ENCODE measurements at places on chromosomes 13 and 19. TPM values are rescaled to one million over a fixed set of nuclear protein-coding genes. Genes with fewer than 3 reads are reported as not detected.

DNA sequence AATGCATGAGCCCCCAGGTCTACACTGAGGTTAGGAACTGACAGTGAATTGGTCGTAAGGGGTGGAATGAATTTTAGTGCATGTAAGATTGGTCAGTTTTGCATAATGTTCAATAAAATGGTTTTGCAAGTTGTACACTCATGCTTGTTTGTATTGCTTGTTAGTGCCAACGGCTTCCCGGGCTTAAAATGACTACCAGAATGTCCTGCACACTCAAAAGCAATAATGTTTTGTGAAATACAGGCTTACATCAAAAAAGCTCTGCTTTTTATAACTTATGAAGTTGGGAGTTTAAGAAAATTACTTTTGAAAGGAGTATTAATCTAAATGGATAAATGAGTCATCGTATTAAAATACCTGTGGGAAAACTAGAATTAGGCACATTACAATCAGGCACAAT, 112.9 kb downstream of the GPC6 start:
- H3K27me3 ChIP-seq, result no peaks in the 10 kb centered on the region
- H3K27ac ChIP-seq, result no peak overlapping the region
- no peaks in the 10 kb centered on the region for H3K36me3 ChIP-seq

DNA sequence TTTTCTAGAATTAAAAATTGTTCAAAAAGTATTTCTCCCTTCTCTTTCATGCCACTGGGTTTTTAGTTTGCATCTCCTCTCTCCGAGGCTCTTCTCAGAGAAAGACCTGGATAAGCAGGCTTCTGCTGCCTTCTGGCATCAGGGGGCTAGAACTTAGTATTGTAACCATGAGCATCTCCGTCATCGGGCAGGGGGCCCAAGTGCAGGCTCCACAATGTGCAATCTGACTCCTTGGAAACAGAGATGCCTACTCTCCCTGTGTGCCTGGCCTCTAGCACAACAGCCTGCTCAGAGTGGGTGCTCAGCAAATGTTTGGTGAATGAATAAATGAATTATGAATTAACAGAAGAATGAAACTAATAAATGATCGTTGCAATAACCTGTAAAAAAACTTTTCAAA, 45.6 kb upstream of the MTIF3 start:
- no peaks in the 10 kb centered on the region for H3K4me1 ChIP-seq
- no peaks in the 10 kb centered on the region for H3K27me3 ChIP-seq
- H3K27ac ChIP-seq, result no peak overlapping the region
- H3K36me3 ChIP-seq, result no peaks in the 10 kb centered on the region

GRCh38 chr13:99740251-99740979, 231.2 kb downstream of the ZIC5 start:
- H3K4me1 ChIP-seq, result no peaks in the 10 kb centered on the region
- no peak for DNase-seq
- H3K4me3 ChIP-seq, result no peak overlapping the region

ZNF667 gene
- total RNA-seq, result not detected

DNA sequence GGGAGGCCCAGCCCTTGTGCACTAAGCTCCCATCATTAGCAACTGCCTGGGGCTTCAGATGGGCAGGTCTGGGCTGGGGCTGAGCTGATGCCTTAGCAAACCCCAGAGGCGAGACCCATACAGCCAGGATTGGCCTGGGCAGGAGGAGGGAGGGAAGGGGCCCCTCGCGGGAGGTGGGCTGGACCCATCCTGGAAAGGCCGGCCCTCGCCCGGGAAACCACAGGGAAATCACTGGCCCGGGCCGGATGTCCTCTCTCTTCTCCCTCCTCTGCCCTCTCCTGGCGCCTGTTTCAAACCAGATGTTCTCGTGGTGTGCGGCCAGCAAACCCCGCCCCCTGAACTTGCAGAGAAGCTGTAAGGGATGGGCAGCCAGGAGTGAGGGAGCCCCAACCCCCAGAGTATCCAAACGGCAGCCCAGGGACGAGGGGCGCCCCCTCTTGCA, 43.1 kb downstream of the TMEM255B start:
- DNase-seq, result no peak
- no peak overlapping the region for H3K27ac ChIP-seq
- no peaks in the 10 kb centered on the region for H3K36me3 ChIP-seq
- H3K27me3 ChIP-seq, result no peaks in the 10 kb centered on the region
- no peaks in the 10 kb centered on the region for H3K4me1 ChIP-seq

UBL5 gene
- 346 TPM for total RNA-seq

CFAP97D2 gene
- total RNA-seq, result not detected

DNA sequence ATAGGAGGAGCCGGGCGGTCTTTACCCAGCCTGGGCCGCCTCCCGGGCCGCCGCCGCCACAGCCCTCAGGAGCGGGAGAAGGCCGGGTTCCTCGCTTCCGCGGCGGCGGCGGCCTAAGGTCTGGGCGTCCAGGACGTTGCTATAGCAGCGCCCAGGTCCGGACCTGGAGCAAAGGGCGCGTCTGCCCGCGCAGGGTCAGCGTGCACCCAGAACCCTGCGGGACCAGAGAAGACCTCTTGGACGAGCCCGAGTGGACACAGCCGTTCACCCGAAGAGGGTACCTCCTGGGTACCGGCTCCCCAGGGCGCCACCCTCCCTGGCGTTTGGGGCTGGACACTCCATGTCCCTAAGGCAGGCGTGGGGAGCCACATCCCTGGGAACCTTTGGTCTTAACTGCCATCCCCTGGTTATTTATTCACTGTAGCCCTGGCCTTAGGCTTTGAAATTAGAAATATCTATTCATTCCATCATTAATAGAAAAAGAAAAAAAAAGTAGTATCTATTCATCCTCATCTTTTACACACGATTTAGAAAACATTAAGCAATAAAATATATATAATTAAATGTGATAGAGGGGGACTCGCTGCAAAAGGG, 2.4 kb downstream of the DZIP1 start:
- H3K27me3 ChIP-seq, result peaks cover 33% of the 10 kb centered on the region
- no peak overlapping the region for H3K4me3 ChIP-seq
- no peaks in the 10 kb centered on the region for H3K36me3 ChIP-seq
- DNase-seq, result no peak

Measured in activated CD4-positive, alpha-beta memory T cell treated with anti-CD3 and anti-CD28 coated beads for 36 hours (primary cell).